ENCODE measurements at places on chromosomes 3 and 15.

GRCh38 chr3:24512564-24513197 is 18.0 kb upstream of the THRB start:
- H3K36me3 ChIP-seq, result no peaks in the 10 kb centered on the region
- no peaks in the 10 kb centered on the region for H3K27me3 ChIP-seq
- H3K4me1 ChIP-seq, result no peaks in the 10 kb centered on the region
- H3K4me3 ChIP-seq, result no peak overlapping the region

GRCh38 chr3:84194029-84194428 is 764.8 kb upstream of the CADM2 start:
- no peak overlapping the region for H3K27ac ChIP-seq
- no peak for DNase-seq
- H3K36me3 ChIP-seq, result no peaks in the 10 kb centered on the region
- H3K4me3 ChIP-seq, result no peak overlapping the region

DNA sequence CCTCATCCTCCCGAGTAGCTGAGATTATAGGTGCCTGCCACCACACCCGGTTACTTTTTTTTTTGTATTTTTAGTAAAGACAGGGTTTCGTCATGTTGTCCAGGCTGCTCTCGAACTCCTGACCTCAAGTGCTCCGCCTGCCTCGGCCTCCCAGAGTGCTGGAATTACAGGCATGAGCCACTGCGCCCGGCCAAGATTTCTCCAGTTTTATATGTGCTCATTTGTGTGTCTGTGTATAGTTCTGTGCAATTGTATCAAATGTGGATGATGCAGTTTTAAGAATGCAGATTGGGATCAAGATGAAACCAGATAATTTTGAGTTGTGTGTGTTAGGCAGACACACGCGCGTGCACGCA is 68.3 kb downstream of the SLCO3A1 start:
- peaks cover 49% of the 10 kb centered on the region for H3K4me1 ChIP-seq
- H3K27ac ChIP-seq, result peak overlapping the region; percentile 54
- H3K4me3 ChIP-seq, result no peak overlapping the region
- H3K36me3 ChIP-seq, result no peaks in the 10 kb centered on the region
- no peak for DNase-seq

DNA sequence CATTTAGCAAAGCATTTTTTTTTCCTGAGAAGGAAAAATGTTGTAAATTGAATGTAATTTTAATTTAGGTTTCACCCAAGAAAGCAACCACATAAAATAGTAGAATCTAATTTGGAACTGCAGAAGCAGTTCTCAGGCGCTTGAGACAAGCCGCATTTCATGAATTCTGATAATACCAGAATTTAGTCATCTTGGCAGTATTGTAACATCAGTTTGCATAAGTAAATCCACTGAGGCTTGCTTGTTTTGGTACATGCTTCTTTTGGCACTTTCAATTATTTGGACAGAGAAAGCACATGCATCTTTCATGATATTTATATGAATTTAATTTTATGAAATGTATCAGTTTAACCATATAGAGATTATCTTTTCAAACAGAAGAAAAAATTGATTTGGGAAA is 389.7 kb upstream of the ROBO1 start:
- no peak for DNase-seq
- no peaks in the 10 kb centered on the region for H3K4me1 ChIP-seq
- H3K4me3 ChIP-seq, result no peak overlapping the region
- H3K27ac ChIP-seq, result no peak overlapping the region
- no peaks in the 10 kb centered on the region for H3K36me3 ChIP-seq
- no peaks in the 10 kb centered on the region for H3K27me3 ChIP-seq

- no peaks in the 10 kb centered on the region for H3K4me1 ChIP-seq
- no peaks in the 10 kb centered on the region for H3K36me3 ChIP-seq
- no peak for DNase-seq
- no peak overlapping the region for H3K27ac ChIP-seq
- H3K4me3 ChIP-seq, result no peak overlapping the region
Measured at GRCh38 chr3:123870033-123870432, 14.1 kb downstream of the MYLK start.

DNA sequence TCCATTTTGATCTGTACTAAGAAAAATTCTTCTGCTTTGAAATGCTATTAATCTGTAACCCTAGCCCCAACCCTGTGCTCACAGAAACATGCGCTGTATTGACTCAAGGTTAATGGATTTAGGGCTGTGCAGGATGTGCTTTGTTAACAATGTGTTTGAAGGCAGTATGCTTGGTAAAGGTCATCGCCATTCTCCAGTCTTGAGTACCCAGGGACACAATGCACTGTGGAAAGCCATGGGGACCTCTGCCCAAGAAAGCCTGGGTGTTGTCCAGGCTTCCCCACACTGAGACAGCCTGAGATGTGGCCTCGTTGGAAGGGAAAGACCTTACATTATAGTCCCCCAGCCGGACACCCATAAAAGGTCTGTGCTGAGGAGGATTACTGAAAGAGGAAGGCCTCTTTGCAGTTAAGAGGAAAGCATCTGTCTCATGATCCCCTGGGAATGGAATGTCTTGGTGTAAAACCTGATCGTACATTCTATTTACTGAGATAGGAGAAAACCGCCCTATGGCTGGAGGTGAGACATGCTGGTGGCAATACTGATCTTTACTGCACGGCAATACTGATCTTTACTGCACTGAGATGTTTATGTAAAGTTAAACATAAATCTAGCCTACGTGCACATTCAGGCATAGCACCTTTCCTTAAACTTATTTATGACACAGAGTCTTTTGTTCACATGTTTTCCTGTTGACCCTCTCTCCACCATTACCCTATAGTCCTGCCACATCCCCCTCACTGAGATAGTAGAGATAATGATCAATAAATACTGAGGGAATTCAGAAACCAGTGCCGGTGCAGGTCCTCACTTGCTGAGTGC is 6.3 kb downstream of the PIGZ start:
- no peak overlapping the region for H3K27ac ChIP-seq
- H3K36me3 ChIP-seq, result no peaks in the 10 kb centered on the region
- no peaks in the 10 kb centered on the region for H3K4me1 ChIP-seq
- DNase-seq, result no peak
- H3K27me3 ChIP-seq, result no peaks in the 10 kb centered on the region

- H3K36me3 ChIP-seq, result peaks cover 20% of the 10 kb centered on the region
- no peaks in the 10 kb centered on the region for H3K27me3 ChIP-seq
- DNase-seq, result no peak
- H3K4me3 ChIP-seq, result no peak overlapping the region
Measured at GRCh38 chr3:48445277-48445882, 1.2 kb upstream of the ATRIP start.

GRCh38 chr15:96333131-96334016 is 2.9 kb downstream of the NR2F2 start:
- H3K36me3 ChIP-seq, result no peaks in the 10 kb centered on the region
- H3K27me3 ChIP-seq, result no peaks in the 10 kb centered on the region
- peak overlapping the region; percentile 78 for H3K4me3 ChIP-seq

- H3K27me3 ChIP-seq, result no peaks in the 10 kb centered on the region
- H3K36me3 ChIP-seq, result no peaks in the 10 kb centered on the region
- H3K4me1 ChIP-seq, result no peaks in the 10 kb centered on the region
Measured at GRCh38 chr15:56228854-56229253, 14.8 kb downstream of the RFX7 start.

GRCh38 chr3:183098536-183099025 is 715 bp downstream of the MCCC1 start:
- DNase-seq, result no peak
- H3K4me3 ChIP-seq, result peak overlapping the region; percentile 78
- H3K27ac ChIP-seq, result peak overlapping the region; percentile 86
- H3K36me3 ChIP-seq, result no peaks in the 10 kb centered on the region
- peaks cover 10% of the 10 kb centered on the region for H3K4me1 ChIP-seq

DNA sequence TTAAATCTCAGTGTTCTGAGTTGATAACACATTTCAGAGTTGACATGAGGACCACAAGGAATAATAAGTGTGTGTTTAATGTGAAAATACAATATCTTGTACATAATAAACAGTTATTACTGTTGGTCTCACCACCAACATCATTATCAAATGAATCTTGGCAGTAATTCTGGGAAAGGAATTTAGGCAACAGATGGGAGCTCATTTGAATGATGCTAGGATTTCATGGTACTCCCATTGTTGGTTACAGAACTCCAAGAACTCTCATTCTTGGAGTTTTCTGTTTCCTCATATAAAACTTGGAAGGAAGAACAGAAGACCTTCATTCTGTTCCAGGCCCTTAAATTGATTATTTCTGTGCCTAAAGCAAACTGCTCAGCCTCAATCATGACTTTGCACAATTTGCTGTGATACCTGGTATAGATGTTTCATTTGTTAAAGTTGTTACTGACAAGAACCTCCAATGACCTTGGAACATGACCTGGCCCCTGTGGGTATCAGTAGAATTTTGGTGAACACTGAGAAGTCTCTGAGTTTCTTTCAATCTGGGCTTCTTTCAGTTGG is 385.8 kb downstream of the LPP start:
- DNase-seq, result no peak
- no peak overlapping the region for H3K27ac ChIP-seq
- H3K36me3 ChIP-seq, result no peaks in the 10 kb centered on the region
- no peak overlapping the region for H3K4me3 ChIP-seq
- H3K4me1 ChIP-seq, result peaks cover 4% of the 10 kb centered on the region
- H3K27me3 ChIP-seq, result no peaks in the 10 kb centered on the region

DNA sequence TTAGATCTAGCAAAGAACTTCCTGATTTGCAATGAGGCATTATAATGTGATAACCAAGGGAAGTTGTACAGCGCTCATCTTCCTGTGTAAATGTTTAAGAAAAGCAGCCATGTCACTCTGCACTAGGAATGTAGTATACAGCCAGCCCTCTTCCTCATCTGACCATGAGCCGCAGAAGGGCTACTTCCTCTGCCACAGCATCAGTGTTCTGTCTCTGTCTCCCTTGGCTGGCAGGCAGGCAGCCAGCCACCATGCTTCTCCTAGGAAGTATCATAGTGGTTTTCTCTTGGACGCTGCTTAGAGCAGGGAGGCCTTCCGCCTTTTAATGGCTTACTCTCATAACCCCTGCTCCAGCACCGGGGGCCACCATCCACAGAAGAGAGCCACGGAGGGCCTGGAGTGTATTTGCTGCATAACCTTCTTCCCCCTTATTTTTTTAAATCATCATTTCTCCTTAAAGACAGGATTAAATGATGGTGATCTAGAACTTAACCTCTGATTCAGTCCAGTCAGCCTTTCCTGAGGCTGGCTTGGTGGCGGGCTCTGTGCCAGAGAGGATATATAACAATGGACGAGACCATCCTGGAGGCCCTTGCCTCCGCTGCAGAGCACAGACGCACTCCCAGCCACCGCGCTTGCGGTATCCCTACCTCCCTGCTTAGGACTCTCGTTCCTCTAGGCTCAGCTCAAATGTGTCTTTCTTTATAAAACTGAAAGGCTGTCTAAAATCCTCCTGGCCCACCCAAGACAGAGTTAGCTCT is 57.3 kb upstream of the PLXNA1 start:
- peak overlapping the region; percentile 56 for H3K27ac ChIP-seq
- H3K36me3 ChIP-seq, result no peaks in the 10 kb centered on the region
- no peaks in the 10 kb centered on the region for H3K27me3 ChIP-seq
- H3K4me3 ChIP-seq, result no peak overlapping the region

- peaks cover 19% of the 10 kb centered on the region for H3K4me1 ChIP-seq
- peak overlapping the region; percentile 73 for H3K27ac ChIP-seq
- H3K36me3 ChIP-seq, result no peaks in the 10 kb centered on the region
- H3K27me3 ChIP-seq, result no peaks in the 10 kb centered on the region
- peak overlapping the region; percentile 50 for H3K4me3 ChIP-seq
Measured at GRCh38 chr15:57306944-57307411, 69.3 kb upstream of the CGNL1 start.

- H3K4me1 ChIP-seq, result peaks cover 44% of the 10 kb centered on the region
- no peaks in the 10 kb centered on the region for H3K36me3 ChIP-seq
- no peak overlapping the region for H3K4me3 ChIP-seq
- DNase-seq, result no peak
- H3K27me3 ChIP-seq, result no peaks in the 10 kb centered on the region
Measured at GRCh38 chr3:188262913-188263683, 109.1 kb downstream of the LPP start.

DNA sequence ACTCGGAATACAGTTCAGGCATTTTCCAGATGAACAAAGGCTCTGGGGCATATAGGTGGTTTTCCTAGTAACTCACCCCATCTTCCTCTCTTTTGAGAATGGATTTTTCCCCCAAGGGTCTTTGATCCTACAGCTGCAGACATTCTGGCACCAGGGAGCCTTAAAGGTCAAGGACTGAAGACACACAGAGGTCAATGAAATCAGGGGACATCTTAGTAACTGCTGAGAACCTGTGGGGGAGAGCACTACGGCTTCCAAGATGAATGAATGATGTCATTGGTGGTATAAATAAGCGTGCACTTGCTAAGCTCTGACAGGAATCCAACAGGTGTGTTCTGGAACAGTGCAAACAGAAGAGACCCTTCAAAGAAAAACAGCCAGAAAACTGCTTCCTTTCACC is 36.3 kb downstream of the TMEM212 start:
- H3K36me3 ChIP-seq, result no peaks in the 10 kb centered on the region
- no peak overlapping the region for H3K4me3 ChIP-seq
- no peak for DNase-seq
- peaks cover 24% of the 10 kb centered on the region for H3K4me1 ChIP-seq

DNA sequence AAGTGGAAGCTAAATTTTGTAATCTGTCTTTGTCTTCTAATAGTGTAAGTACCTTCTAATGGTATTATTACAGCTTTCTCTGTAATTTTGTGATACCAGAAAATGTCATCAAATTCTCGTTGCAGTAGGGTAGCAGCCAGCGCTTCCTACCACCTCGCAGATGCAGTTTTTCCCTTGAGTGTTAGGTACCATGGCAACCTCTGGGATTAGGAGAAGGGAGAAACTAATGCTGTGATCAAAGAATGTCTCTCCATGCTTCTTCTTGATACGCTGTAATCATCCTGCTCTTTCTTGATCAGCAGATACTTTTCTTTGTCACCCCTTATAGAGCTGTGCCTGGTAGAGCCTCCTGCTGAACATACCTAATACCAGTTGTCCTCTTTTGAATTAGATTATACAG is 27.7 kb downstream of the SRP14 start:
- H3K27me3 ChIP-seq, result no peaks in the 10 kb centered on the region
- H3K36me3 ChIP-seq, result peaks cover 97% of the 10 kb centered on the region
- no peak for DNase-seq
- no peak overlapping the region for H3K4me3 ChIP-seq

GRCh38 chr3:125148836-125149235 is 63.7 kb downstream of the SLC12A8 start:
- DNase-seq, result peak; percentile 67
- H3K27ac ChIP-seq, result peak overlapping the region; percentile 73
- peaks cover 54% of the 10 kb centered on the region for H3K4me1 ChIP-seq

DNA sequence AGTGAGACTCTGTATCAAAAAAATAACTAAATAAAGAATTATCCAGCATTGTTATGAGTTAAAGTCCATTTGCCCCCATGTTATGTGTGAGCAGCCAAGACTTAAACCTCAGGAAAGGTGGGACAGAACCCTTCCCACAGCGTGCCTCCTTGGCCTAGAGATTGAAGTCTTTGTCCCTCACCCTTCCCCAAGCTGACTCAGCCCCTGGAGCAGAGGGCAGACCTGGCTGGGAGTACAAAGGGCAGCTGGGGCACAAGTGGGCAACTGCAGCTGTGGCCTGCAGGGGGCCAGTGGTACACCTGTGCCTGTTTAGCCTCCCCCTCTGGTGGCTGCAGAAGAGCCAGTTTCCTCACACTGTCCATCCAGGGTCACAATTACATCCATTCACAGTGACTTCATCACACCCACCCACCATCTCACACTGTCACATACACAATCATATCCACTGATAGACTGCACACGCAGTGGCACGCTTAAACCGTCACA is 940 bp upstream of the ACY1 start:
- H3K4me3 ChIP-seq, result peak overlapping the region; percentile 59

GRCh38 chr3:58642846-58643245 is 23.7 kb downstream of the FAM3D start:
- no peak overlapping the region for H3K27ac ChIP-seq
- H3K27me3 ChIP-seq, result no peaks in the 10 kb centered on the region
- H3K4me1 ChIP-seq, result peaks cover 6% of the 10 kb centered on the region
- no peak overlapping the region for H3K4me3 ChIP-seq

GRCh38 chr15:68200016-68200861 is 4.9 kb downstream of the CALML4 start:
- no peaks in the 10 kb centered on the region for H3K27me3 ChIP-seq
- no peak overlapping the region for H3K4me3 ChIP-seq
- H3K4me1 ChIP-seq, result peaks cover 13% of the 10 kb centered on the region
- no peak for DNase-seq
